ENCODE measurements at places on chromosomes 7 and 10. TPM values are rescaled to one million over a fixed set of nuclear protein-coding genes. Genes with fewer than 3 reads are reported as not detected.

- no peak for DNase-seq
Measured at GRCh38 chr10:19704544-19704943, 111.7 kb upstream of the PLXDC2 start.

Gene ICA1
- 2.1 TPM for total RNA-seq

Gene AKR1E2
- total RNA-seq, result 4.6 TPM

GRCh38 chr7:81710751-81711150 lies 59.1 kb downstream of the HGF start:
- no peak for DNase-seq

DNA sequence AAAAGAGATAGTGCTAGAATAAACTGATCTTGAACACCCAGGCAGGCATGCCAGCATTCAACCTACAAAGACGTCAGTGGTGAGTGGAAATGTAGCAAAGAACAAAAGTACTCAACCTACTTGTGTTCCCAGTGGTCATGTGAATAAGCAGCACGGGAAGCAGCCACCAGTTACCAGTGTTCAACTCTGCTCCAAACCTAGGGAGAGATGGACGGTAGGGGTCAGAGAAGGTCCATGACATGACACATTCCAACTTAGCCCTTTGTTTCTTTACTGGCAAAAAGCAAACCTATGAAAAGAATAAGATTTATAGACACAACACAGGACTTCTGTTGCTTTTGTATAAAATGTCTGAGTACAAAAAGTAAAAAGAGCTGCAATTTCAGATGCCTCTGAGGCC lies 511.4 kb downstream of the XPNPEP1 start:
- DNase-seq, result no peak

- DNase-seq, result no peak
Measured at GRCh38 chr7:100169147-100169850, 882 bp upstream of the GAL3ST4 start.

Gene CD36
- total RNA-seq, result 0.32 TPM

DNA sequence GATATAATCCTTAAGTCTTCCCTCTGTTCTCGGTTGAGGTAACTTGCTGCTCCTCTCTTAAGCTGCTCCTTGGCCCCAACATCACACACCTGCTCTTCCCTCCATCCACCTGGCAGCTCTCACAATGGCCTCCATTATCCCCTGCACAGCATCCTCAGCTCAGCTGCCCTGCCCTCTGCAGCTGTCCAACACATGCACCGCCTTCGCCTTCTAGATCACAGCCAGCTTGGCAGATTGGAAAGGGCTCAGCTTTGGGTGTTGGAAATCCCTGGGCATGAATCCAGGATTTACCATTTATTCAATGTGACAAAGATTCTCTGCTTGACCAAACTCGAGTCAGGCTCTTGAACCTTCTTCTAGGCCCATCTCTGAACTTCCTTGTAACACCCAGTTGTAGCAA lies 20.6 kb downstream of the RGR start:
- DNase-seq, result no peak

DNA sequence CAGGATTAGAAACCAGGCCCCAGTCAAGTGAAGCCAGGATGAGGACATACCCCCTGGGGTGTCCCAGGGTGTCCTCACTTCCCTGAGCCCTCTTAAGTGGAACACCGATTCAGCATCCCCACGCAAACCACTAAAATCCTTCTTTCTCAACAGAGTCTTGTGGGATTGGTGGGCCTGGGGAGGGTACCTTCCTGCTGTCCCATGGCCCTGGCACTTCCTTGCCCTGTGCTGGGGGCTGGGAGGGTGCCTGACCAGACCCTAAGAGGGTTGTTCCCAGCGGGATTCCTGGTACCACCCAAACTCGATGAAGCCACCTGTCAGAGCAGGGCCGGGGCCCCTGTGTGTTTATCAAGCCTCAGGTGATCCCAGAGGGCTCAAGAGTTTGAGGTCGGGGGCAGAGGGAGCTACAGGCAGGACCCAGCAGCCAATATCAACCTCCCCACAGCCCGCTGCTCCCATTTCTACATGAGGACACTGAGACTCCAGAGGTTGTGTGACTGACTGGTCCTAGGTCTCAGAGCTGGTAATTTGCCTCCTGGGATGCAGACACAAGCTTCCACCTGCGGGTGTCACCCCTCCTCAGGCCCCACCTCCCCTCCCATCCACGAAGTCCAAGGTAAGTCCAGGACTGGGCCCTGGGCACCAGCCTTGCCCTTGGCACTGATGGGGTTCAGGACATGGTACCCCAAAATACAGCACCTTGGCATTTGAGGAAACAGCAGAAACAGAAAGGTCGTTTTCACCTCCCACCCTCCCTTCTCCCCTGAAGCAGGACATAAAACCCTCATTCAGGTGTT lies 31.4 kb downstream of the OAT start:
- DNase-seq, result no peak

DNA sequence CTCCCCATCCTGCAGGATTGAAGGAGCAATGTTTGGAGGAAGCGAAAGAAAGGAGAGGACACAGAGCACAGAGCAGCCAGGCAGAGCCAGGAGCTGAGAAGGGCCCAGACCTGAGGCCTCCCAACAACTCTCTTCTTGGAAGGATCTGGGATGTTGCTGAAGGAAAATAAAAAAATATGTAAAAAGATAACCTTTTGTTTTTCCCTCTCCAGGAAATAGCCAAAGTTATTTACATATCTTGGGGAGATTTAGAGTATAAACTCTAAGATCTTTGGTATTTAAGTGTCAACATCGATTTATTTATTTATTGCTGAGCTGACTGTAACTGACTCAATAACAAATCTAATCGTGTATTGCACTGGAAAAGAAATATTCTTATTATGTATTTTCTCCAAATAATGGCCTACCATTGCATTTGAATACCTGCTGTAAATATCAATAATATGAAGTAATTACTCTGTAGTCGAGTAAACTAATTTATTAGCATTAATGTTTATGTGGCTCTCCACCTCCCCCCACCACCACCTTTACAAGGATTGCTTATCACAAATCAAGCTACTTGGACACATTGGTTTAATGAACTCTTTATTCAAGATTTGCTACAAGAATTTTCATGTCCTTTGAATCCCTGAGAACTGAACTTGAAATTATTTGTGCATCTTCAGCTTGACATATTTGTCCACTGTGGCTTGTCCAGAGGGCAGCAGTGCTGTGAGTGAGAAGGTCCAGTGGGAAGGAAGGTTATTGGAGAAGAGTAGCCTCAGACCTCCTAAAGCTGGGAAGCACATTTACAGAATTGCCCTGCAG lies 1.8 kb upstream of the HOXA11 start:
- DNase-seq, result no peak

Gene CPA2
- 3.1 TPM for total RNA-seq

Gene NUTM2B
- total RNA-seq, result 2.4 TPM

GRCh38 chr7:22280031-22280430 lies 76.9 kb downstream of the RAPGEF5 start:
- DNase-seq, result no peak
